ENCODE measurements at places on chromosomes 1 and 21.
A peak's percentile ranks its signal among the peaks of the same experiment; 100 is the strongest.

GRCh38 chr21:33767960-33768359, 125.7 kb downstream of the ITSN1 start:
- DNase-seq, result no peak

DNA sequence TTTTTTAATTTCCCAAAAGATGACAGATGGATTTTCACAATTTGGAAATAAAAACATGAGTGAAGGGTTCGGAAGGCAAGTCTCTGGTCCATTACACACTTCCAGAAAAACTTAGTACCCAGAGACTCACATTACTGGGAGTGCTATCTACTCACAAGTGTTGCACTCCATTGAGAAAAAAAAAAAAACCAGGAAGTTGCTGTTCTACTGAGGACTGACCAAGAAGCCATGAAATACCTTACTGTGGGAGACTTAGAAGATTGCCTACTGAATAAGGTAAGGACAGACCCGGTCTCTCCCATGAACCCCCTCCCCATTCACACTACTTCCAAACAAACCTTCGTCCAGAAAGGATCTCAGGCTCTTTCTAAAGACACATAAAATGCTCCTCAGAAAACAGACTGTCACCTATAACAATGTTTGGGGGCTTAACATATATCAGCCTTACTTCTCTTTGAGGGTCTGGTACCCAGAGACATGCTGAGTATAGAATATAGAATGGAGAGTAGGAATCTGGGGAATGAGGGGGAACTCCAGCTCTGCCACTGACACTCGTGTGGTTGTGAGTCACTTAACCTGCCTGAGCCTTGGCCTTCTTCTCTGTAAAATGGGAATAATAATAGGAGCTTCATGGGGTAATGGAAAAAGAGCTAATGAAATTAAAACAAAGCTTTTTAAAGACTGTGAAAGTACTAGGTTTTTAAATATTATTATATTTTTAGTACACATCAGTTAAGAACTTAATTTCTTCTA, 1.4 kb downstream of the MAB21L3 start:
- DNase-seq, result no peak

DNA sequence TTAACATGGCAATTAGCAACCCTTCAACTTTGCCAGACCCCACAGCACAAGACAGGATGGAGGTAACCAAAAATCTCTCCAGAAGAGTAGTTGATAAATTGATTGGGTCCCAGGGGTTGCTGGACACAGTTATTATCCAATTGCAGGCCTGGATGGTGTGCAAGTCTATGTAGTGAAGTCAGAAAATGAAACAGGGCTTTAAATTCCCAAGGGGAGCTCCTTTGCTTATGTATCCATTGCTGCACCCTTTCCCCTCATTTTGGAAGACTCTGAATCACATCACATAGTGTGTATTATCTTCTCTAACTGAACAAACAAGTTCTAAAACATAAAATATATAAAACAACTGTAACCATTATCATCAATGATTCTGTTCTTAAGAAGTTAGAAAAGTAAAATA, 550.2 kb downstream of the LMO4 start:
- DNase-seq, result no peak

DNA sequence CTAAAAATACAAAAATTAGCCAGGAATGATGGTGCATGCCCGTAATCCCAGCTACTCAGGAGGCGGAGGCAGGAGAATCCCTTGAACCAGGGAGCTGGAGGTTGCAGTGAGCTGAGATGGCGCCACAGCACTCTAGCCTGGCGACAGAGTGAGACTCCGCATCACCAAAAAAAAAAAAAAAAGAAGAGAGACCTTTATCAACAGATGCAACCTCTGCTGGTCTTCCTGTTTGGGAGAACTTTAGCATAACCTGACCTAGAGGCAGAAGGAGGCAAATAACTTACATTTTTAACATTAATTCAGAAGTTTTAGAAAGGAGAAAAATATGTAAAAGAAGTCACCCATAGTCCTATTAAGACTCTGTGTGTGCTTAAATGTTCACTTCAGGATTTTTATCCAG, 32.4 kb downstream of the SLAMF1 start:
- DNase-seq, result no peak

- no peak for DNase-seq
These were observed 2.0 kb downstream of the ZMYM6 start for GRCh38 chr1:35029761-35030160.

DNA sequence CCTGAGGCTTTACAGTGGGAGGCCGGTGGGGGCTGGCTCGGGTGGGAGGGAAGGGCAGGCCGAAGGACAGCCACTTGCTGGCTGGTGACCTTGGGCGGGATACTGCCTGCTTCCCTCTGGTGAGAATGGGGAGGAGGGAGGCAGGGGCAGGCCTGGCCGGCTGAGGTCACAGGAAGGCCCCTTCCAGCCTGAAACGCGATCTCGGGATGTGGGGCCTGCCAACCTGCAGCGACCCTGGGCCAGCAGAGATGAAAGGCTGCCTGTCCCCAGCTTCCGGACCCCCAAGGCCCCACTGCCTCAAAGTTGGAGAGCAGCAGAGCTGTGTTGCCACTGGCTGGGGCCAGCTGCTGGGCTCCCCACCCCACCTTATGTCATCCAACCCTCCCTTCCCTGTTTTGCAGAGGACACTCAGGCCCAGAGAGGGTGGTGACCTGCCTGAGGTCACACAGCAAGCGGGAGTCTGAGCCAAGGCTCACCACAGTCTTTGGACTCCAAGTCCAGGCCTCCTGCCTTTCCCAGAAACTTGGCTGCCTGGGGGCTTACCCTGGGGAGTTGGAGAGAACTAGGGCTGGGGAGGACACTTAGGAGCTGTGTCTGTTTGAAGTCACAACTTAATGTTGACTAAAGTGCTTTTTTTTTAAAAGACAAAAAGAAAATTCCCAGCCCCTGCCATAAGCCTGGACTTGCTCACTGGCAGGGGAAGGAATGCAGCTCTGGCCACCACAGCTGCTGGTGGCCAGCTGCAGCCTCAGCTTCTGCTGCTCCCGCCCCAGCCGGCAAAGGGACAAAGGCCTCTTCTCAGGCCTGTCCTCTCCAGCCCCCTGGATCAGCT, 14.8 kb upstream of the WASF2 start:
- no peak for DNase-seq

GRCh38 chr1:3469849-3470649, 15.6 kb downstream of the ARHGEF16 start:
- no peak for DNase-seq

- no peak for DNase-seq
These were observed 15.2 kb upstream of the YRDC start for GRCh38 chr1:37822906-37823815.

GRCh38 chr1:95371666-95372282, 137.8 kb downstream of the RWDD3 start:
- no peak for DNase-seq

DNA sequence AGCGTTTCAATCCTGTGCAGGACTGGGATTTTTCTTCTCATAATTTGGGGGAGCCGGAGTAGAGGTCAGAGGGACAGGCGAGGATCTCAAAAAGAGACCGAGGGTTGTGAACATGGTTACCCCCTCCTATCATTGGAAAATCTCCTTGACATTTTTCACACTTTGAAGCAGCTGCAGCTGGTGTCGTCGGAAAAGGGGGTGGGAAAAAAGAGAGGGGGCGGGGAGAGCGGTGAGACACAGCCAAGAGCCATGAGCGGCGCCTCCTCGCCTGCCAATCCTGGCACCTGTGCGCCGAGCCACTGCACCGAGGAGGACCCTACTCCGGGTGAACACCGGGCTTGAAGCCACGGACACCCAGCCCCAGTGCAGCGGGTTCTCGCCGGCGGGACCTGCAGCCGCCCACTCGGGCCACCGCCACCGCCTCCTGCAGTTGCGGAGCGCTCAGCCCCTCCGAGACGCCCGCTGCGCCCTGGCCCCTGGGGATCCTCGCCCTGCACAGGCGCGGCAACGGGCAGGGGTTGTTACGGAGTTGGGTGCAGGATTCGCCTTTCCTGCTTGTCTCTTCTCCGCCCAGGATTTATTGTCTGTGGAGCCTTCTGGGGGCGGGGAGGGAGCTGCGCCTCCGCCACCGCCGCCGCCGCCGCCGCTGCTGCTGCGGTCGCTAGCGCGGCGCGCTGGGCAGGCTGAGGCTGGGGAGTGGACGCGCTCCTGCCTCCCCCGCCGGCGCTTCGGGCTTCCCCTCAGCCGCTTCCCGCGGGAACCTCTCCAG, at the start of gene LRRC7:
LRRC7 (plus strand) TSS at position 271 of the 769 bp plus-strand sequence. CDS start 718 bp downstream, outside the sequence.
- DNase-seq, result peak; percentile 65

DNA sequence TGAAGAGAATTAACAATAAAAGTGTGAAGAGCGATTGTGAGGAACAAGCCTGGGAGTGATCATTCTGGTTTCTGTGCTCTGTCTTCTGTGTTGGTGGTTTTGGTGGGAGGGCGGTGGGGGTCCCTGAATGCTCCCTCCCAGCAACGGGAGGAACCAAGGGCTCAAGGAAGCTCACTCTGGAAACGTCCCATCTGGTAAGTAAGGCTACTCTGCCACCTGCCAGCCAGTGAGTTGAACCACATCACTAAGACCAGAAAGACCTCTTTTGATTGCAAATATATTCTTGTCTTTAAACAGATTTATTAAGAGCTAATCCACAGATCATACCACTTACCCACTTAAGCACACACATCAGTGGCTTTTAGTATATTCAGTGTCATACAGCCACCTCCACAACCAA, 125.0 kb downstream of the PRDM2 start:
- DNase-seq, result no peak
